MM.1S (cell line): ENCODE measurements at places on chromosomes 5 and 9.

GRCh38 chr9:111632060-111632459, 926 bp downstream of the DNAJC25 start:
- no peak for DNase-seq

- DNase-seq, result no peak
Observed at GRCh38 chr5:107652839-107653607, 17.7 kb downstream of the EFNA5 start.

DNA sequence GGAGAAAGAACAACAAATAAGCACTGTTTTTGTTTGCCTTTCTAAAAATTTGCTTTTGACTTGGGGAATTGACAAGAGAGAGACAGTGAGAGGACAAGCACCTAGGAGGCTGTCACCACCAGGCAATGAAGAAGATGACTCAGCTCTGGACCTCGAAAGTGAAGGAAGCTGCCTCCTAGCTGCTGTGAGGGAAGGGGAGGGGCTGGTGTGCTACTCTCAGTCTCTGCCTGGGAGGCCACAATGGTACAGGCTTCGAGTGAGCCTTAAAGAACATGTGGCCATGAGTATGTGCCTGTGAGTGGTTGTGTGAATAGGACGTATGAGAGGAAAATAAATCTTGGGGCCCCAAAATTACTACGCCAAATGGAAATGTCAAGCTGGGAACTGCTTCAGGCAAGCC, 7.1 kb upstream of the PLK2 start:
- DNase-seq, result peak; percentile 81

GRCh38 chr9:73167614-73168013, 15.9 kb downstream of the ANXA1 start:
- DNase-seq, result no peak

GRCh38 chr5:136132087-136132486, 558 bp upstream of the SMAD5 start:
- DNase-seq, result no peak
